ENCODE measurements at places on chromosomes 11 and 22.

- no peaks in the 10 kb centered on the region for H3K27me3 ChIP-seq
- H3K27ac ChIP-seq: no peak overlapping the region
- no peak for DNase-seq
These were observed 107.4 kb downstream of the SEZ6L start for GRCh38 chr22:26276529-26277160.

DNA sequence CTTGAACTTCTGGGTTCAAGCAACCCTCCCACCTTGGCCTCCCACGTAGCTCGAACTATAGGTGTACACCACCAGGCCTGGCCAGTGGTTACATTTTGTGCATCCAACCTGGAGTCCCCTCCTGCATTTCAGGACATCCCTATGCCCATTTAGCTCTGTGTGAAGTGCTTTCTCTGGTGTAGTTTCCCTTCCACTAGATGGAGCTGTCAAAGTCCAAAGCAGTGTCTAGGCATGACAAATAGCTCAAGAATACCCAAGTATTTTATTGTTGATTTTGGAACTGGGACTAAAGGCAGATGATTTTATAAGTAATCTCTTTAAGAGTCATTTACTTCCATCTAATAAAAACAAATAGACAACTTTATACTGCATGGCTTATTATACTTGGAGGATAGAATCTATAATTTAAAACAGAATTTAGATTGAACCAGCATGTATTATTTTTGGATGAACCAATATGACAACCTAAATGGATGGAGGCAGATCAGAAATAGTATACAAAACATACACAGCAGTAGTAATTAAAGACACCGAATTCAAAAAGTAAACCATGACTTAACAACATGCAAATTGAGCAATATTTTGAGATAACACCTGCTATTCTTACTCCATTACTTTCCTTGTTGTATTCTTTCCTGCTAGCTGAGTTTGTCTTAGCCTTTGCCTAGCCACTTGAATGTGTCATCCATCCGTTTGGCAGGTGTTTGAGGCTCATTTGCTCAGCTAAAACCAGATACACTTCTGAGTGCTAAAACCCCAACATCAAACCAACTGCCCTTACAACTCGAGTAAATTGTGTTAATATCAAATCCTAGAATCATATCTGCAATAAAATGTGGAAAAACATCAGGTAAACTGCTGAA lies 37.7 kb downstream of the EIF4ENIF1 start:
- no peaks in the 10 kb centered on the region for H3K27me3 ChIP-seq
- DNase-seq: peak; percentile 59
- no peaks in the 10 kb centered on the region for H3K4me1 ChIP-seq
- H3K36me3 ChIP-seq: peaks cover 5% of the 10 kb centered on the region
- H3K27ac ChIP-seq: no peak overlapping the region

- no peak overlapping the region for H3K27ac ChIP-seq
- no peaks in the 10 kb centered on the region for H3K36me3 ChIP-seq
These were observed 104.3 kb downstream of the GAB2 start for GRCh38 chr11:78313181-78313795.

DNA sequence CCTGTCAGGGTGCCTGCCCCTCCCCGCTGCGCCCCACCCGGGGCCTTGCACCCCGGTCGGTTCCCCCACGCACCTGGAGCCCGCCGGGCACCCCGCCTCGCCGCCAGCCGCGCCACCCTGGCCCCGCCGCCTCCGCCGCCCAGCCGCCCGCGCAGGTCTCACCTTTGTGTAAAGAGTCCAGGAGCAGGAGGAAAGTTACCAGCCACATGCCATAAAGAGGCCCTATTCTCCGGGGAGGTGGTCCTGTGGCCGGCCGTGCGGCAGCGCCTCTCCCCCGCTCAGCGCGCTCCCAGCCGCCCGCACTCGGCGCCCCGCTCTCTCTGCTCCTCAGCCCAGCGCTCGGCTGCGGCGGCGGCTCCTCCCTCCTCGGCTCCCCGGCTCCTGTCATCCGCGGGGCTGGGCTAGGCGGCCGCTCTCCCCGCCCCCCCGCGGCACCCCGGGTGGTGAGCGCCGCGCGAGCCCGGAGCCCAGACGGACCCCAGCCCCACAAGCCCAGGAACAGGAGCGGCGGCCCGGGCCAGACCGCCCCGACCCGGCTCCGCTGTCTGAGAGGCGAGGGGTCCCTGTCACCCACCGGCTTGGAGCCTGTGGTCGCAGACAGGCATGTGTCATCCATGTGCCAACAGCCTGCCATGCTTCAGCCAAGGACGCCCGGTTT lies at the start of gene DSCAML1:
Gene DSCAML1 (minus strand): TSS at position 345 of the 658 bp plus-strand sequence. CDS start 137 bp downstream, at position 208.
- H3K4me3 ChIP-seq: no peak within 1 kb of the TSS
- no peaks in the 10 kb centered on the region for H3K36me3 ChIP-seq

DNA sequence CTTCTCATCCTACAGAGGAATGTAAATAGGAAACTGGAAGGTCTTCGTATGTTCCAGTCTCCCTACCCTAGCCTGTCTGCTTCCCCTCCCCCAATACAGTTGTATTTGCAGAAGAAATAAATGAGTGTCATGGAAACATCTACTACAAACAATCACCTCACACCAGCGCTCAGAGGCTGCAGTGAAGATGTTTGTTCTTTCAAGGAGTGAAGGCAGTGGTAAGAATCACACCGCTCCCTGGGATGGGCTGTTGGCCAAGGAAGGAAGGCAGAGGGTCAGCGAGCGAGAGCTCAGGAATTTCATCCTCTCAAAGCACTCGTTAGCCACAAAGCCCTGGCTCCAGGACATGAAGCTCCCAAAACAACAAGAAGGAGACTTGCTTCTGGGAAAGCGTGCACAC lies 1.1 kb upstream of the IGSF9B start:
- H3K27me3 ChIP-seq: peaks cover 27% of the 10 kb centered on the region
- H3K4me1 ChIP-seq: no peaks in the 10 kb centered on the region
- peak; percentile 61 for DNase-seq
- H3K4me3 ChIP-seq: no peak overlapping the region
- no peaks in the 10 kb centered on the region for H3K36me3 ChIP-seq

DNA sequence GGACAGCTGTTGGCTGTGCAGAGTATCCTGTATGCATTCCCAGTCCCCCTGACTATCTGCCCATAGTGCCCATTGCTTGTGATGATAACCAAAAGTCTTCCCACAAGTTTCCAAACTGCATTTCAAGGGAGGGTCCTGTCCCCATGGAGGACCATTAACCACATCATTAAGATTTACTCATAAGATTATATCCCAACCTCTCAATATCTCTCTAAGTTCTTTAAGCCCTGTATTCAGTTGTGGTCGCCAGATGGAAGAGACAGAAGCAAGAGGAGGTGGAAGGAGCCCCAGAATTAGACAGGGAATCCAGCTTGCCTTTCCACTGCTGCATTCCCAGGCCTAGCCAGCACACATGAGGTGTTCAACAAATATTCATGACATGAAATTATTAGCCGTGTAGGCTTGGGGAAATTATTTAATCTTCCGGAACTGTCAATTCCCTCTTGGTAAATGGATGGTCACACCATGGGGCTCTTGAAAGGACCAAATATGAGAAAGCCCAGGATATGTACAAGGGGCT lies 42.6 kb upstream of the TIMP3 start:
- peaks cover 9% of the 10 kb centered on the region for H3K4me1 ChIP-seq
- no peak overlapping the region for H3K4me3 ChIP-seq
- no peaks in the 10 kb centered on the region for H3K36me3 ChIP-seq

DNA sequence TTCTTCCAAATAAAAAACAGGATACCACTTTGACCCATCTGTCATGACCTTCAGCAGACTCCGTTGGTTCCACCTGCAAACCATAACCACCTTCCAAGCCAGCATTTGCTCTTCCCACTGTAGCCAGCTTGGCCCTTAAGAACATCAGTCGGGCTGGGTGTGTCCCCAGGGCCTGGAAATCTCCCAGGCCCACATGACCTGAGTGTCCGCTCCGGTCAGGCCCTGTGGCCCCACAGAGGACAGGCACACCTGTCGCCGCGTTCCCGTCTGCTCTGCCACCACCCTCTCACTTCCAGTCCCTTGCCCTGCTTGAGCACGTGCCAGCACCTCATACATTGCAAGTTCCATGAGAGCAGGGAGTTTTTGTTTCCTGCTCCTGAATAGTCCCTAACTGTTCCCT lies 65.7 kb upstream of the PITPNB start:
- H3K36me3 ChIP-seq: peaks cover 3% of the 10 kb centered on the region
- no peak for DNase-seq
- no peak overlapping the region for H3K27ac ChIP-seq
- H3K4me1 ChIP-seq: peaks cover 11% of the 10 kb centered on the region
- no peak overlapping the region for H3K4me3 ChIP-seq

DNA sequence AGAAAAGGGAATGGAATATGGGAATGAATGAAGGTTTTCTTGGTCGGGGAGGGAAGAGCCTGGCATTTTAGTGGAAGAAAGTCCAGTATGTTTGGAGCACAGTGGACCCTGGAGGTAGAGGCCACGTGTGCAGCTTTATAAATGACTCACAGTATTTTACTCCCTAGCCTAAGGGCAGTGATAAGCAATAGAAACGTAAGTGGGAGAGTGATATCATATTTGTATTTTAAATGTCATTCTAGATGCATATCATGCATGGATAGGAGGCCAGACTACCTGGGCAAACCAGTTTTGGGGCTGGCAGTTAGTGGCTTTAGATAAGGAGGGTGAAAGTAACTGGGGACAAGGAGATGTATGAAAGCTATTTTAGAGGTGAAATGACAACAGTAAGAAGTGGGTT lies 174.1 kb downstream of the ARHGAP42 start:
- DNase-seq: no peak
- H3K4me3 ChIP-seq: no peak overlapping the region
- H3K27me3 ChIP-seq: no peaks in the 10 kb centered on the region
- H3K4me1 ChIP-seq: no peaks in the 10 kb centered on the region
- no peaks in the 10 kb centered on the region for H3K36me3 ChIP-seq
- H3K27ac ChIP-seq: no peak overlapping the region

- peak; percentile 17 for DNase-seq
- no peaks in the 10 kb centered on the region for H3K27me3 ChIP-seq
- H3K4me3 ChIP-seq: no peak overlapping the region
- H3K4me1 ChIP-seq: no peaks in the 10 kb centered on the region
- no peak overlapping the region for H3K27ac ChIP-seq
- H3K36me3 ChIP-seq: no peaks in the 10 kb centered on the region
These were observed 60.4 kb upstream of the CD5 start for GRCh38 chr11:61041755-61042518.

DNA sequence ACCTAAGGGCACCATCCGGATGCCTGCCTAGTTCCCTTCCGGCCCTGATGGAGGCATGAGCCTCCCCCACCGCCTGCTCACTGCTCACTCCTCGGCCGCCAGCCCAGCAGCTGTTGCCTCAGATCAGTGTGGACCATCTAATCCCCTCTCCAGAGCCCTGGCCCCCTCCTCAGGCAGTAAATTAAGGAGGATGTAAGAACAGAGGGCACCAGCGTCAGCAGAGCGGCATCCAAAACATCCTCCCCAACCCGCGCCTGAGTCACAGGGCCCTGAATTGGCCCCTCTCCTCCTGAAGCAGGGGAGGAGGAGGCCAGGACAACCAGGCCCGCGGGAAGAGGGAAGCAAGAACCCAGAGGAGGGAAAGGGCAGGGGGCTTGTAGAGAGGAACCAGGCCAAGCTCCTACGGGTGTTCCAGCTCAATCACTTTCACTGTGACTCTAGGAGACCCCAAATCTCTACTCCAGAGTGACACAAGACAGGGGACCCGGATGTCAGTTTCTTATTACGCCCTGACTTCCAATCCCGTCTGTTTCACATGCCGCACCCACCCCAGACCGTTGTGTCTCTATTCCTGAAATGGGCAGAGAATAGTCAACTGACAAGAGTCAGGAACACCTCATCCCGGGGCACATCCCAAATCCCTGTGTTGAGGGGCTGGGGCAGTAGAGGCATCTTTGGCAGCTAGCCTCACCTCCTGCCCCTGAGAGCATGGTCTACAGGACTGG lies 31.3 kb upstream of the MYOD1 start:
- H3K36me3 ChIP-seq: no peaks in the 10 kb centered on the region
- no peak overlapping the region for H3K27ac ChIP-seq
- H3K4me1 ChIP-seq: no peaks in the 10 kb centered on the region
- no peak overlapping the region for H3K4me3 ChIP-seq
- H3K27me3 ChIP-seq: peaks cover 4% of the 10 kb centered on the region

GRCh38 chr22:33220476-33221080 lies 162.4 kb upstream of the SYN3 start:
- no peak for DNase-seq
- H3K4me1 ChIP-seq: no peaks in the 10 kb centered on the region
- H3K36me3 ChIP-seq: no peaks in the 10 kb centered on the region
- H3K4me3 ChIP-seq: no peak overlapping the region

DNA sequence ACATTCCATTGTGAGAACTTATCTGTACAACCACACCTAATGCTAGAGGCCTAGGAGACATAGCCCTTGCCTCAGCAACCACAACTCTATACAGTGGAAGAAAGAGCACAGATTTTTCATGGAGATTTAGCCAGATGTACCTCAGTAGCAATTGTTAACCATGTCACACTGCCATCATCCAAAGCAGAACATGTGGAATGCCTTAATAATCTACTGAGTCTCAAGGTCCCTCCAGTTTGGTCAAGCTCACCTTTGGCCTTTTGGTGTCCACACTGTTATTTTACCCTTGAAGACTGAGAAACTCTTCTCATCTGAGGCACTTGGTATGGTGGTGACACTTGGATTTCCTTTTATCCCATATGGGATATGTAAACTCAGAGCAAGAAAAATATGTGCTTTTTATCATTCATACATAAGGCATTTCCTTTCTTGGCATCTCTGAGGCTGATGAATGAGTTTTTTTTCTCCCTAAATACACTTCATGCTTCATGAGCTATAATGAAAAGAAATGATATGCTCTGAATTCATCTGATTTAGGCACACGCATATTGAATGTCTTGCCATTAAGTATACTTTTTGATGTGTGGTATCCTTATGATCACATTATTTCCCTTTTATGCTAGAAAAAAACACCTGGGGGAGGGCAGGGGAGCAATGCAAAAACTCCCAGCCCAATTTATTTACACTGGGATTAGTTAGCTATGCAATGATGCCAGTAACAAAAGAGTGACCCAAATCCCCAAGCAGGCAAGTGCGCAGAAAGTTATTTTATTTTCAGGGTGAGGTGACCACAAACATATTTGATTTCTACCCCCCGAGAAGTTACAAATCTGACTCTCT lies 63.3 kb upstream of the ME3 start:
- peaks cover 44% of the 10 kb centered on the region for H3K4me1 ChIP-seq
- no peaks in the 10 kb centered on the region for H3K36me3 ChIP-seq
- H3K27ac ChIP-seq: peak overlapping the region; percentile 72
- peak; percentile 89 for DNase-seq
- no peak overlapping the region for H3K4me3 ChIP-seq
- no peaks in the 10 kb centered on the region for H3K27me3 ChIP-seq

DNA sequence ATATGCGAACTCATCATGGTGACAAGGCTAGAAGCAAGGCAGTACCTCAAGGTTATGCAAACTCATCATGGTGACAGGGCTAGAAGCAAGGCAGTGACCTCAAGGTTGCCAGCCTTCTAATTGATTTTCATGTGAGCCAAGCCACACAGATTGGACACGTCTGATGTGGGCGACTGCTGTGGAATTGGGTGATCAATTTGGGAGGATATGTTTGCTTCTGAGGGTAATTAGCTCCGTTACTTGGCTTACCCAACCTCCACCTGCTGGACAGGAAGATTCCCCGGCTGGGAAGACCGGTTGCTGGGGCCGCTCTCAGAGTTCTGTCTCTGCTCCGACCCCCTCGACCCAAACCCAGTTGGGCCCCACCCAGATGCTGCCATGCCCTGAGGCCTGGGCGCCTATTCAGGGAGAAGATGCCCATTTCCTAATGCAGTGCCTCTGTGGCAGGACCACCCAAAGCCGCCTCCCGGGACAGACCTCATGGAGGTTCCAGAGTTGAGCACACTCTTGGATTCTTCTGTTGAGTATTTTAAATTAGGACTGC lies 69.9 kb upstream of the SHANK2 start:
- H3K27me3 ChIP-seq: no peaks in the 10 kb centered on the region
- no peaks in the 10 kb centered on the region for H3K36me3 ChIP-seq
- H3K4me1 ChIP-seq: no peaks in the 10 kb centered on the region

Measured in fibroblast of lung (primary cell).